Trophoblast cell (in vitro differentiated cells and primary cell): ENCODE measurements at places on chromosomes 5 and 9.
A peak's percentile ranks its signal among the peaks of the same experiment; 100 is the strongest.

- DNase-seq: no peak
- no peak overlapping the region for H3K4me3 ChIP-seq
- no peaks in the 10 kb centered on the region for H3K27me3 ChIP-seq
- H3K36me3 ChIP-seq: no peaks in the 10 kb centered on the region
- no peak overlapping the region for H3K27ac ChIP-seq
- no peaks in the 10 kb centered on the region for H3K4me1 ChIP-seq
These were observed 208.0 kb downstream of the CYLC2 start for GRCh38 chr9:103203172-103203571.

DNA sequence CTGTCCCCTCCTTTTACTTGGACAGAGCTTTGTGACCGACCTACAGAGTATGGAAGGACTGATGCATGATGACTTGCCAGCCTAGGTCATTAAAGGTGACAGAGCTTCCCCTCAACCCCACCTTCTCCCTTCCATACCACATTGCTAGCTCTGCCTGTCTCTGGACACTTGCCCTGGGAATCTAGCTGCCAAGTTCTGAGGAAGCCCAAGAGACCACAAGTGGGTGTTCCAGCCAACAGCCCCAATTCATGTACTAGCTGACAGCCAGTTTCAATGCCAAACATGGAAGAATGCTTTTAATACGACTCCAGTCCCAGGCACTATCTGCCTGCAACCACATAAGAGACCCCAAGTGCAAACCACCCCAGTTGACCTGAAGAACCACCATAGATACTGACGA is 477.1 kb downstream of the SPOCK1 start:
- H3K27ac ChIP-seq: no peak overlapping the region
- H3K4me3 ChIP-seq: no peak overlapping the region
- no peaks in the 10 kb centered on the region for H3K4me1 ChIP-seq
- DNase-seq: no peak
- no peaks in the 10 kb centered on the region for H3K36me3 ChIP-seq

GRCh38 chr5:127290946-127291693 is 524 bp downstream of the MEGF10 start:
- H3K27ac ChIP-seq: no peak overlapping the region
- no peaks in the 10 kb centered on the region for H3K36me3 ChIP-seq
- H3K27me3 ChIP-seq: peaks cover 11% of the 10 kb centered on the region
- peaks cover 3% of the 10 kb centered on the region for H3K4me1 ChIP-seq
- H3K4me3 ChIP-seq: peak overlapping the region; percentile 66

- no peak overlapping the region for H3K4me3 ChIP-seq
- no peaks in the 10 kb centered on the region for H3K27me3 ChIP-seq
- no peaks in the 10 kb centered on the region for H3K36me3 ChIP-seq
These were observed 59.9 kb downstream of the ROPN1L start for GRCh38 chr5:10501554-10502075.

DNA sequence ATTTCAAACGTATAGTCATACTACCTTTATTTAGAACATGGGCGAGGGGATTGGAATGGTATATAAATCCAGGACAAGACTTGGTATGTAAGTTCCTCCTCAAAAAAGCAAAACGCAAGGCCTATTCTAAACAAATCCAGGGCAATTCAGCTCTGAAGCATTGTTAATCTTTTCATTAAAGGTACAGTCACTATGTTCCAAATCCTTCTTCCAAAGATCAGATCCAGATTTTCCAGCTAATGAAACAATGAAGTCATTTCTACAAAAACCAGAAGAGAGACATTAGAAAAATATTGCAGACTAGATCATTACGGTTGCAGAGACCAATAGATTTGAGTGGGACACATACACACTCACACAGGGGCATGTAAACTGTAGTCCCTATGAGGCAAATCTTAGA is 116.1 kb upstream of the BNC2 start:
- H3K36me3 ChIP-seq: no peaks in the 10 kb centered on the region
- H3K4me1 ChIP-seq: no peaks in the 10 kb centered on the region
- no peak for DNase-seq
- no peak overlapping the region for H3K4me3 ChIP-seq
- no peak overlapping the region for H3K27ac ChIP-seq

GRCh38 chr5:174273325-174273724 is 227.8 kb downstream of the NSG2 start:
- H3K27me3 ChIP-seq: no peaks in the 10 kb centered on the region
- H3K36me3 ChIP-seq: no peaks in the 10 kb centered on the region
- H3K4me3 ChIP-seq: no peak overlapping the region
- H3K27ac ChIP-seq: no peak overlapping the region

DNA sequence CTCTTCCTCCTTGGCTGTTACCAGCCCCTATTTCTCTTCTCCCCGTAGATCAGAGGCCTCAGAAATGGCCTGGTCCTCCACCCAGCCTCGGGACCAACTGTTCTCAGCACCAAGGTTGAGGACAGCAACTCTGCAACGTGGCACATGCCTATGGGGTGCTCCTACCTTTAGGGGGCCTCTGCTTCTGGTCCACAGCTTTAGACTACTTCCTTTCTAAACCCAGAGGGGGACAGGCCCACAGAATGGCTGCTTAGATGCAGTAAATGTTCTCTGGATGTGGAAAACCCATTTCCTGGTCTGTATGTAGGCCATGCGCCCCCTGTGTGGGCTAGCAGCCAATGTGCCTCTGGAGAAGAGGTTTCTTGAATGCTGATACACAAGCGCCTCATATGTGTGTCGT is 68.4 kb downstream of the NRG2 start:
- no peaks in the 10 kb centered on the region for H3K27me3 ChIP-seq
- H3K4me1 ChIP-seq: no peaks in the 10 kb centered on the region
- DNase-seq: no peak
- no peaks in the 10 kb centered on the region for H3K36me3 ChIP-seq
- H3K4me3 ChIP-seq: no peak overlapping the region
- no peak overlapping the region for H3K27ac ChIP-seq

GRCh38 chr9:71670121-71670520 is 98.2 kb downstream of the CEMIP2 start:
- H3K27ac ChIP-seq: no peak overlapping the region
- no peaks in the 10 kb centered on the region for H3K36me3 ChIP-seq
- DNase-seq: no peak
- H3K4me3 ChIP-seq: no peak overlapping the region

- H3K4me3 ChIP-seq: no peak overlapping the region
- H3K27me3 ChIP-seq: no peaks in the 10 kb centered on the region
- peaks cover 1% of the 10 kb centered on the region for H3K4me1 ChIP-seq
- no peak for DNase-seq
These were observed 66.4 kb downstream of the ZSWIM6 start for GRCh38 chr5:61398440-61398839.

GRCh38 chr5:104199771-104200170 is 637.2 kb upstream of the NUDT12 start:
- H3K27ac ChIP-seq: no peak overlapping the region
- H3K36me3 ChIP-seq: no peaks in the 10 kb centered on the region
- no peak overlapping the region for H3K4me3 ChIP-seq
- no peaks in the 10 kb centered on the region for H3K27me3 ChIP-seq

GRCh38 chr9:133160742-133161546 is 2.8 kb downstream of the GBGT1 start:
- H3K27me3 ChIP-seq: no peaks in the 10 kb centered on the region
- no peak overlapping the region for H3K4me3 ChIP-seq
- H3K27ac ChIP-seq: no peak overlapping the region
- H3K4me1 ChIP-seq: peaks cover 19% of the 10 kb centered on the region

DNA sequence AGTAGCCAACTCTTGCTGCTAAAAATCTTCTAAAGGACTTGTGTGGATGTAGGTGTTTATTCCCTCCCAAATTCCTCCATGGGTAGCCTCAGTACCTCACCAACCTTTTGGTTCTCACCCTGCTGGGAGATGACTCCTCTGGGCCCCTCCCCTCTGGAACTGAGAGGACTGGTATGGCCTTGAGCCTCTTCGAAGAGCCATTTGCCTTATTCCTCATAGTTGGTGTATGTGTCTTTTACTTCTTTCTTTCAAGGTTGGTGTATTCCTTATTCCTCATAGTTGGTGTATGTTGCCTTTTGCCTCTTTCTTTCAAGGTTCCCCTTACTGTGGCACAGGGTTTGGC is 48.3 kb downstream of the GNAQ start:
- no peak for DNase-seq
- H3K27me3 ChIP-seq: no peaks in the 10 kb centered on the region
- no peak overlapping the region for H3K4me3 ChIP-seq
- H3K27ac ChIP-seq: no peak overlapping the region

GRCh38 chr5:176879663-176880361 is 19.3 kb downstream of the HK3 start:
- H3K4me1 ChIP-seq: no peaks in the 10 kb centered on the region
- no peaks in the 10 kb centered on the region for H3K27me3 ChIP-seq
- H3K36me3 ChIP-seq: no peaks in the 10 kb centered on the region
- H3K27ac ChIP-seq: no peak overlapping the region
- H3K4me3 ChIP-seq: no peak overlapping the region
- no peak for DNase-seq
